Progenitor cell of endocrine pancreas (in vitro differentiated cells): ENCODE measurements at places on chromosomes 7 and 10. TPM values are rescaled to one million over a fixed set of nuclear protein-coding genes. Genes with fewer than 3 reads are reported as not detected.

Gene TCERG1L
- 0.51 and 0.53 TPM in 2 replicates for total RNA-seq

DNA sequence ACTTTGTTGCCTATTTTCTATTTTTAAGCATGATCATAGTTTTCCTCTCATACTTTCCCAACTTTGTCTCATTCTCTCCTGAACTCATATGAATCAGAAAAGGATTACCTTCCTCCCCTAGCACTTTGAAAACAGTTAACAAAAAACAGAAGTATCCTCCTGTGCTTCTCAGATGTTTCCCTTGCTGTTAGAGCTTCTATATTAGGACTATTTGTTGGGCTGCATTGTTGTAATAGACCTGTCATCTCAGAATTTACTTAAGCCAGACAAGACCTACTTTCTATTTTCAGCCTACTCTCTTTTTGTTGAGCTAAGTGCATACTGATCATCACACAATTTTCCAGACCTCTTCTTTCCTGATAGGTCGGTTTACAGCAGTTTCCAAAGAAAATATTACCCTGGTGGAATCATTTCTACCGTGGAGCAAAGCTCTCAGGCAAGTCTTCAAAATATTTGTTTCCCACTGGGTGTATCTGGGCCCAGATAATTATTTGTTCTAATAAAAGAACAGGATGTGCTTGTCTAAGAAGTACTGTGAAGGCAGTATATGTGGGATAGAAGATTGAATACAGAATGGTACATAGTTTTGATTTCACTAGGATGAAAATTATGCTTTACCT, 411.9 kb upstream of the KLF6 start:
- H3K27ac ChIP-seq, result no peak overlapping the region
- H3K4me1 ChIP-seq, result peaks cover 4% of the 10 kb centered on the region
- H3K4me3 ChIP-seq, result no peak overlapping the region
- H3K27me3 ChIP-seq, result no peaks in the 10 kb centered on the region
- H3K36me3 ChIP-seq, result no peaks in the 10 kb centered on the region

GRCh38 chr7:26653430-26654399, 210.7 kb downstream of the SKAP2 start:
- H3K4me3 ChIP-seq, result no peak overlapping the region
- H3K4me1 ChIP-seq, result peaks cover 17% of the 10 kb centered on the region
- H3K27me3 ChIP-seq, result peaks cover 5% of the 10 kb centered on the region
- no peak for DNase-seq
- no peak overlapping the region for H3K27ac ChIP-seq
- no peaks in the 10 kb centered on the region for H3K36me3 ChIP-seq

GRCh38 chr7:5375925-5376324, 47.7 kb downstream of the TNRC18 start:
- H3K27me3 ChIP-seq, result no peaks in the 10 kb centered on the region
- no peaks in the 10 kb centered on the region for H3K4me1 ChIP-seq
- no peak overlapping the region for H3K27ac ChIP-seq
- H3K4me3 ChIP-seq, result no peak overlapping the region
- DNase-seq, result no peak
- peaks cover 11% of the 10 kb centered on the region for H3K36me3 ChIP-seq

DNA sequence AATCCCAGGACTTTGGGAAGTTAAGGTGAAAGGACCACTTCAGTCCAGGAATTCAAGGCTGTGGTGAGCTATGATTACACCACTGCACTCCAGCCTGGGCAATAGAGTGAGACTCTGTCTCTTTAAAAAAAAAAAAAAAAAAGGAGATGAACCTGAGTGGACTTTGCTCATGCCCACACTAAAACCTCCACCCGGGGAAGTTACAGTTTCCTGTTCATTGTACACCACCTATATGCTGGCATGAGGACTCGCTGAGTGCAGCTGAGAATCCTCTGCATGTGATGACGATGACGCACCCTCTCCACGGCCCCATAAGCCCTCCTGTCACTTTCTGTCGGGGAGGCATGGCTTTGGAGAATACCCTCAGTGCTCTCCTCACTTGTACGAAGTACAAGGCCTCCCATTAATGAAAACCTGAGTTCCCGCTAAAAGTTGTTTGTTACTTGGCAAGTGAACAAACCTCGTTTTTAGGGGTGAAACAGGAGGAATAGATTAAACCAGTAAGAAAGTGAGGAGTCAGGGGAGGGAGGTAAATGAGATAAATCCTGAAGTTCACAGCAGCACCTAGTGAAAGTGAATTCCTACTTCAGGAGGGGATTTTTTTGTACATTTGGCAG, 15.9 kb downstream of the TMEM176B start:
- H3K4me1 ChIP-seq, result peaks cover 13% of the 10 kb centered on the region
- no peak for DNase-seq
- no peak overlapping the region for H3K27ac ChIP-seq
- peaks cover 13% of the 10 kb centered on the region for H3K27me3 ChIP-seq

DNA sequence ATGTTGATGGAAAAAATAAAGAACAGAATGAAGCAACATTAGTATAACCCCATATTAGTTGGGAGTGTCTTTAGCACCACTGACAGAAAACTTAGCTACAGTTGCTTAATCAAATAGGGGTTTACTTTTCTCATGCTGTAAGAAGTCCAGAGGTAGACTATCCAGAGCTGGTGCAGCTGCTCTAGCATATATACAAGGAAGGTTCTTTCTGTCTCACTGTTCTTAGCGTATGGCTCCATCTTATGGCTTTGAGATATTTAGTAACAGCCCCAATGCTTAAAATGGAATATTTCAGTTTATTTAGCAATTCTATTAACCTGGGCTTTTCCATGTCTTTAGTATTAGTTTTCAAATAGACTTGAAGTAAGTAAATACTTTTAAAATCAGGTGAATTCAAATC, 15.2 kb upstream of the WNT2 start:
- H3K4me1 ChIP-seq, result no peaks in the 10 kb centered on the region
- H3K27ac ChIP-seq, result no peak overlapping the region
- no peak for DNase-seq
- no peak overlapping the region for H3K4me3 ChIP-seq
- no peaks in the 10 kb centered on the region for H3K36me3 ChIP-seq
- H3K27me3 ChIP-seq, result peaks cover 21% of the 10 kb centered on the region

GRCh38 chr7:7792056-7792455, 73.6 kb upstream of the RPA3 start:
- H3K27me3 ChIP-seq, result no peaks in the 10 kb centered on the region
- no peak for DNase-seq
- H3K27ac ChIP-seq, result no peak overlapping the region
- no peak overlapping the region for H3K4me3 ChIP-seq

DNA sequence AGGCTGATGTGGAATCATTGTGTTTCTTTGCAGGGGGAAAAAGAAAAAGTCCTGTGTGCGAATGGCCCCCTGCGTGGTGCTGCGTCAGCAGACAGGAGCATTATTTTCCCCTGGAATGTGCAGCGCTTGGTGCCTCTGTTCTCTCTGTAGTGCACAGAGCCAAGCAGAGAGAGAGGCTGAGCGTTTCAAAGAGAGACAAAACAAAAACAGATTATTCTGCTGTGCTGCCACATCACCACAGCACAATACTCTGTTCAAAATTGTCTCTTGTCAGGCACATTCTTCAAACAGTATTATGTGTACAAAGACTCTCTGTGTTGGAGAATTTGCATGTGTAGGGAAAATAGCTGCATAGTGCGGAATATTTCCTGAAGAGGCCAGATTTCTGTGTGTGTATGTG, 609.0 kb downstream of the SDK1 start:
- DNase-seq, result no peak
- peaks cover 7% of the 10 kb centered on the region for H3K4me1 ChIP-seq
- H3K27ac ChIP-seq, result no peak overlapping the region
- H3K36me3 ChIP-seq, result peaks cover 2% of the 10 kb centered on the region
- H3K27me3 ChIP-seq, result no peaks in the 10 kb centered on the region

DNA sequence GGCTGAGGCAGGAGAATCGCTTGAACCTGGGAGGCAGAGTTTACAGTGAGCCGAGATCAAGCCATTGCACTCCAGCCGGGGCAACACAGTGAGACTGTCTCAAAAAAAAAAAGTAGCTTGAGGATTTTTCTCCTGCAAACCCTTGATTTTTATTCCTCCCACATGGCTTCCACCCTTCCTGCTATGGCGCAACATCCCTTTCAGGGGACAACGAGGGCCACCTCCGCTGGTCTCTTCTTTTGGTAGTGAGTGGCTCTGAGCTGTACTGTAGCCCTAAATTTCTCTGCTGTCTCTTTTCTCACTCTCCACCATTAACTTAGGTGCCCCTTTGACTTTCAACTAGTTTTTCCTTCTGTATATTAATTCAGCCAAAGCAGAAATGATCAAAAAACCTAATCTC, 113.4 kb downstream of the HIPK2 start:
- no peaks in the 10 kb centered on the region for H3K27me3 ChIP-seq
- H3K36me3 ChIP-seq, result peaks cover 10% of the 10 kb centered on the region
- no peak for DNase-seq
- H3K4me1 ChIP-seq, result peaks cover 60% of the 10 kb centered on the region
- no peak overlapping the region for H3K4me3 ChIP-seq
- H3K27ac ChIP-seq, result no peak overlapping the region

GRCh38 chr10:52950578-52950977, 178.0 kb upstream of the MBL2 start:
- no peaks in the 10 kb centered on the region for H3K36me3 ChIP-seq
- peaks cover 6% of the 10 kb centered on the region for H3K4me1 ChIP-seq
- DNase-seq, result no peak
- H3K27me3 ChIP-seq, result no peaks in the 10 kb centered on the region

- H3K4me3 ChIP-seq, result no peak overlapping the region
- no peak for DNase-seq
- H3K27me3 ChIP-seq, result peaks cover 48% of the 10 kb centered on the region
- H3K4me1 ChIP-seq, result peaks cover 4% of the 10 kb centered on the region
- H3K36me3 ChIP-seq, result no peaks in the 10 kb centered on the region
Observed at GRCh38 chr7:128939075-128939860, 1.5 kb downstream of the IRF5 start.
